ENCODE measurements at places on chromosomes 16 and 17. TPM values are rescaled to one million over a fixed set of nuclear protein-coding genes. Genes with fewer than 3 reads are reported as not detected.

Gene KRTAP4-6
- not detected for total RNA-seq

Gene PPP1R1B
- total RNA-seq = 13.9 TPM

Gene RNF157
- total RNA-seq = 22.9 TPM

Gene NXPH3
- total RNA-seq = 2.9 TPM

Gene GNGT2
- 0.74 TPM for total RNA-seq

Gene GJD3
- total RNA-seq = not detected

Gene CD300E
- 9.2 TPM for total RNA-seq

Gene IKZF3
- 2.9 TPM for total RNA-seq

Gene CFAP97D1
- 0.12 TPM for total RNA-seq

Gene C16orf89
- total RNA-seq = 16.6 TPM

Gene ABCA3
- 9.4 TPM for total RNA-seq

Gene CACNG5
- total RNA-seq = not detected

Gene TBC1D26
- not detected for total RNA-seq

Gene C16orf46
- total RNA-seq = not detected

Gene CCDC144A
- 8.2 TPM for total RNA-seq

Gene MMP25
- total RNA-seq = 3.0 TPM

Gene KRTAP2-1
- total RNA-seq = not detected

Gene PMP22
- total RNA-seq = 387 TPM

Gene SRR
- total RNA-seq = 8.0 TPM

Gene CACNG4
- total RNA-seq = 0.56 TPM

Gene C16orf86
- 7.1 TPM for total RNA-seq

Gene IGSF6
- 18.6 TPM for total RNA-seq

Gene KRTAP2-3
- total RNA-seq = not detected

Gene MYH8
- total RNA-seq = not detected

Gene LRRC37A3
- 1.3 TPM for total RNA-seq

Gene ABCA9
- 19.2 TPM for total RNA-seq

Gene IRF8
- total RNA-seq = 134 TPM

Gene PDIA2
- 5.3 TPM for total RNA-seq

Gene TNS4
- not detected for total RNA-seq

Gene EEF2K
- 59.9 TPM for total RNA-seq

Gene CRYBA1
- not detected for total RNA-seq

Gene KRTAP4-1
- not detected for total RNA-seq

Gene BEAN1
- 0.94 TPM for total RNA-seq

Gene OTOP3
- total RNA-seq = not detected

Gene KLHL10
- 0.63 TPM for total RNA-seq

Gene PTGES3L
- not detected for total RNA-seq
